AML-193 (cell line): ENCODE measurements at places on chromosomes 2 and 18.

DNA sequence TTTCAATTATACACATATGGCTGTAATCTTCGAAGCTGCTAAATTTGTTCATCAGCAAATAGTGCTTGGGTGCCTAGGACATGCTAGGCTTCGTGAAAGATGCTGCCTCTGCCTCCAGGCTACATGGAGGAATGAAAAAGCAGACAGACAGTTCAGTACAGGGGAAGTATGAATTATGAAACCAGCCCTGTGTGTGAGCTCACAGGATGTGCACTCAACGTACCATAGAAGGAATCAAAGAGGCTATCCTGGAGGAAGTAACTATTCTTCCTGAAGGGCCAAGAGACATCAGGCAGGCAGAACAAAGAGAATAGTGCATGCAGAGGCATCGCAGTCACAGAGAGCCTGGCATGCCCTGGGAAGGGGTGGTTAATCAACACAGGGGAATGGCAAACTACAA, 61.4 kb downstream of the DYM start:
- DNase-seq, result peak; percentile 83

DNA sequence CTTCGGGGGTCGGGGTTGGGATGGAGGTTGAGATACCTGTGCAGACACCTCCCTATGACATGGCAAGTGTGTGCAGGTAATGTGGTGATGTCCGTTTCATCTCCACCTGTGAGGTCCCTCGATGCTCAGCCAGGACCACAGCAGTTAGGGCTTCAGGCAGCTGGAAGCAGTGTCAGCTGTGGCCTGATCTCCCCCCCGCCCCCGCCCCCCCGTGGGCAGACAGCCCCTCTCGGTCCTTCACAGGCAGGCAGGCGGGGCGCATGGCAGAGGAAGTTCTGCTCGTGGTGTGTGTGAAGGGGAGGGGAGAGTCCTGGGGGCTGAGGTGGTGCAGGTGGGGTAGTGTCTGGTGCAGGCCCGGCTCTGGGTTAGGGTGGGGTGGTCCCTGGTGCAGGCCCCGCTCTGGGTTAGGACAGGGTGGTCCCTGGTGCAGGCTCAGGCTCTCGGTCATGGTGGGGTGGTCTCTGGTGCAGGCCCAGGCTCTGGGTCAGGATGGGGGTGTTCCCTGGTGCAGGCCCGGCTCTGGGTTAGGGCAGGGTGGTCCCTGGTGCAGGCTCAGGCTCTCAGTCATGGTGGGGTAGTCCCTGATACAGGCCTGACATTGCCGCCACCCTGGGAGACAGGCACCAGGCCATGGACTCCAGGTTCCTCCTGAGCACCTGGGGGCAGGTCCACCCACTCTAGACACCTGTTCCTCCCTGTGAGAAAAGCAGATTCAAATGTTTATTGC, 94.3 kb downstream of the NFATC1 start:
- DNase-seq, result no peak

DNA sequence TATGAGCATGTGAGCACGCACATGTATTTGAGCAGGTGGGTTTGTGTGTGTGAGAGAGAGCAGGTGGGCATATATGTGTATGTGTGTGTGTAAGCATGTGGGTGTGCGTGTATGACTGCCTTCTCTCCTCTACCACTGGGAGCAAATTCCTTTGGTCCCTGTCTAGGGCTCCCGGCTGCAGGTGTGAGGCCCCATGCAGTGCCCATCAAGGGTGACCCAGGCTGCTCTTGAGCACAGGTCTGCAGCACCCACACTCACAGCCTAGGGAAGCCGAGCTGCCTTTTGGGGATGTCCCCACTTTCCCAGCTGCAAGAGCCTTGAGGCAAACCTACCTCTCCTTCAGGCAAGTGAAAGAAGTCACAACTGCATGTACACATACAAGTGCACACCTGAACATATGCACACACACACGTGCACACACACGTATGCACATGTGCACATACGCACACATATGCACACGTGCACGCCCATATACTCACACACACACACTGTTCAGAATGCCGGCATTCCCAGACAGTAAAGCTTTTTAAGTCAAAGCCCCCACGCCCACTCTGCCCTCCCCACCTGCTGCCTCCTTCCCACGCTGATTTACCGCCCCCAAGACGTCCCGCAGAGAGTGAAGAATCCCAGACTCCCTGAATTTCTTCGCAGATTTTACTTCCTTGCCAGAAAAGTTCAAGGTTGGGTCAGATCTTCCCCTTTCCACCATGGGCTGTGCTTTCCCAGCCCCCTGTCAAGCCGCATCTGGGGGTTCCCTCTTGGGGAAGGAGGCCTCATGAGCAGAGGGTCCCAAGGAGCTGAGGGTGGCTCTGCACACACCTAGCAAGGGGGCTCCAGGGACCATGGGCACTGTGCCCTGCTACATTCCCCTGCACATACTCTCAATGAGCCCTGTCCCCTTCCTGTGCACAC, 170.6 kb downstream of the TWIST2 start:
- DNase-seq, result no peak

- no peak for DNase-seq
Observed at GRCh38 chr2:214737188-214737587, 72.3 kb downstream of the BARD1 start.

DNA sequence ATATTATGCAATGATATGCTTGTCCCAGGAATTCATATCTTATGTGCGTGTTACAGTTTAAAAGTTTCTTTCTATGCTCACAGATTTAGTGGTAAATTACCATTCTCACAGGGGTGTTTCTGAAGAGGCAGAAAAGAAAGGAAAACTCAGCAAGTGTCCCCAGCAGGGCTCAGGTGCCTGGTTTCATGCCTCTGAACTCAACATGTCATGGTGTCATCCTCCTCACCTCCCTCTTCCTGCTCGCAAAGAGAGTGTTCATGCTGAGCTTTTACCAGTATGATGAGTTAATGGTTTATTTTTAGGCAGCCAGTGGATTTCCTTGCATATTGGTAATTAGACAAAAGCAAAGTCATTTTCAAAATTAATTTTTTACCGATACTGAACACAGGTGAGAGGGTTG, 492.9 kb upstream of the ZEB2 start:
- DNase-seq, result no peak

DNA sequence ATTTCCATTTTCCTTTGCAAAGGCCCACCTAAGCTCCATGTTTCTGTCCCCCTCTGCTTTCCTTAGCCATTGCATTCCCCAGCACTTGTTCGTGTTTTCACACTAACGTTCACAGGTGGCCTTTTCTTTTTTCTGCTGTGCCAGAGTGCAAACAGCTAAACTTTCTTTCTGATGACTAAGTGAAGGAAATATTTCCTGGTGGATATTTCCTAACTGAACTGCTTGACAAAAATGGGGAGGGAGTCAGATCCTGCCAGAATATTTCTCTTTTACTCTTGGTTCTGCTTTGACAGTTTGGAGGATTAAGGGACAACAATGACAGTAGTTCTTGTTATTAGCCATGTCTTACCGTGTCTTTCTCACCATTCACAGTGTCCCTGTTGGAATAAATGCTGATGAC, 344.0 kb downstream of the ARHGAP15 start:
- DNase-seq, result no peak

- no peak for DNase-seq
Observed at GRCh38 chr2:152537081-152537651, 180.1 kb downstream of the PRPF40A start.

DNA sequence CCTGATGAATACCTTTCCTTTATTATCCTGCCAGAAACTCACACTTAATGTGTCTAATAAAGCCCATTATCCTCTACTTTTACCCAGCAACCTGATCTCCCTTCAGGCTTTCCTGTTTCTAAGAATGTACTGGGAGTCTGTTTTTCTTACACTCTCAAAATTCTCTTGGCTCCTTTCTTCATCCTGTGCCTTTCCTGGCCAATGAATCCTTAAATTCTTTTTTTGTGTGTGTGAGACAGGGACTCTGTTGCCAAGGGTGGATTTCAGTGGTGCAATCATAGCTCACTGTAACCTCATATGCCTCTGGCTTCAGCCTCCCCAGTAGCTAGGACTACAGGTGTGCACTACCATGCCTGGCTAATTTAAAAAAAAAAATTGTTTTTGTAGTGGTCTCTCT, 72.7 kb downstream of the MAP2 start:
- no peak for DNase-seq

GRCh38 chr2:219221957-219222518, 3.3 kb upstream of the ABCB6 start:
- DNase-seq, result no peak

- no peak for DNase-seq
Observed at GRCh38 chr2:51760441-51760840, 728.5 kb upstream of the NRXN1 start.

DNA sequence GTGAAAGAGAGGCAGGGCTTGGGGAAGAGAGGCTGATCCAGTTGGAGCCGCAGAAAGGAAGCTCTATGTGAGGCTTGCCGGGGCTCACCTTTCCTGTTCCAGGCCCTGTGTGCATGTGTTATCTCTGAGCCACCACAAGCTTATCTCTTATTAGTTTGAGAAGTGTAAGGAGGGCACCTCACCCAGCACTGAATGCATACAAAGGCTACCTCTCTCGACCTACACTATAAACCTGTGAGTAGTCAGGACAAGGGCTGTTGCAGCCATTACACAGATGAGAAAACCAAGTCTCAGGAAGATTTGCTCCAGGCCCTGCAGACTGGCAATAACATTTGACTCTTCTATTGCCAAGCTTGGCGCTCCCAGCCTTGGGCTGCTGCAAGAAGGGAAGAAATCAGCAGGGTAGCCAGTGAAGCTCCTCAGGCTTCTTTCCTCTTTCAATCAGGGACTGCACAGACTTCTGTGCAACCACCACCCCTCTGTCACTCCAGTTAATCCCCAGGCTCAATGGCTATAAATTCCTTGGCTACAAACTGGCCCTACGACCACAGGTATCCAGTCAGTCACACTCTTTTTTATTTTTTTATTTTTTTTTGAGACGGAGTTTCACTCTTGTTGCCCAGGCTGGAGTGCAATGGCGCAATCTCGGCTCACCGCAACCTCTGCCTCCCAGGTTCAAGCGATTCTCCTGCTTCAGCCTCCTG, 73.8 kb downstream of the CLHC1 start:
- no peak for DNase-seq

- DNase-seq, result no peak
Observed at GRCh38 chr18:67813380-67814028, 297.0 kb upstream of the DSEL start.

- DNase-seq, result peak; percentile 43
Observed at GRCh38 chr2:215728504-215729065, 284.8 kb downstream of the MREG start.

- DNase-seq, result no peak
Observed at GRCh38 chr2:240884745-240885144, 11.2 kb downstream of the MAB21L4 start.

GRCh38 chr2:147679191-147679954, 165.5 kb upstream of the ACVR2A start:
- no peak for DNase-seq

DNA sequence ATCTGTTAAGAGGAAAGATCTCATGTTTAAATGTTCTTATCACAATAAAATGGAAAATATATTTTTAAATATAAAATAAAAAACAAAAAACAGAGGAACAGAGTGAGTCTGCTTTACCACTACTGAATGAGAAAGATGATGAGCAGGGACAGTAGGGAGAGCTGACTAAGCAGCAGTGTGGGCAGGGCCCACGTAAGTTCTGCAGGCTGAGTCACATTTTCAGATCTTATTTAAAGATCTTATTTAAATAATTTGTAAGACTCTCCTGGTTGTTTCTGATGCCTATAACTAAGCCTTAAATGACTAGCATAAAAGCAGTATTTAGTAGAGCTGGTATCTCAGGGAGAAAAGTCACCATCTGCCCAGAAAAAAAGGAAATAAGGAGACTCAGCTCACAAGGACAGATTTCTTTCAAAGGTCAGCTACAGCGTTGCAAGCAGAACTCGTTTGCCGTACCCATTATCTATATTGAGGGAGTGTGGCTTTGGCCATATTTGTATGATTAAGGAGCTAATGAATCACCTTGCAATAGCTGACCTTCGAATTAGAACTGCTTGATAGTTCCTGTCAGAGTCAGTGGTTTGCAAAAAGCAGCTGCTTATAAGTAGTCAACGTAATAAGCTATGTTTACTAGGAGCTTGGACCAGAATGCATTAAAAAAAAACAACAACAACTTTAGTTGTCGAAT, 322.1 kb upstream of the CHAC2 start:
- no peak for DNase-seq

DNA sequence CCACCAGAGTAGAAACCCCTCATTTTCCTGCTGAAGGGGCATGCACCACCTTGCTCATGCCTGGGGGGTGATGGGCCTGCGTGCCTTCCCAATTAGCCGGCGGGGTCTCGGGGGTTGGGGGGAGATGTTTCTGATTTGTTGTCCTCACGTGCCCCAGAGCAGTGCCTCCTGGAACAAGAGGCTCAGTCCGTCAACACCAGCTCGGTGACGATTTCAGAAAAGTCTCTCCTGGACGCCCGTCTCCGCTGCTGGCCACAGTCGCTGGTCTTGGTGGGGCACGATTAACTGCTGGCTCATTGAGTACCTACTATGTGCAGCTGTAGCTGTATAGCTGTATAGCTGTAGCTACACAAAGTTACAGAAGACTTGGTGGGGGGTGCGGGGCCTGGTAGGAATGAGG, 4.4 kb downstream of the ACKR3 start:
- DNase-seq, result no peak

DNA sequence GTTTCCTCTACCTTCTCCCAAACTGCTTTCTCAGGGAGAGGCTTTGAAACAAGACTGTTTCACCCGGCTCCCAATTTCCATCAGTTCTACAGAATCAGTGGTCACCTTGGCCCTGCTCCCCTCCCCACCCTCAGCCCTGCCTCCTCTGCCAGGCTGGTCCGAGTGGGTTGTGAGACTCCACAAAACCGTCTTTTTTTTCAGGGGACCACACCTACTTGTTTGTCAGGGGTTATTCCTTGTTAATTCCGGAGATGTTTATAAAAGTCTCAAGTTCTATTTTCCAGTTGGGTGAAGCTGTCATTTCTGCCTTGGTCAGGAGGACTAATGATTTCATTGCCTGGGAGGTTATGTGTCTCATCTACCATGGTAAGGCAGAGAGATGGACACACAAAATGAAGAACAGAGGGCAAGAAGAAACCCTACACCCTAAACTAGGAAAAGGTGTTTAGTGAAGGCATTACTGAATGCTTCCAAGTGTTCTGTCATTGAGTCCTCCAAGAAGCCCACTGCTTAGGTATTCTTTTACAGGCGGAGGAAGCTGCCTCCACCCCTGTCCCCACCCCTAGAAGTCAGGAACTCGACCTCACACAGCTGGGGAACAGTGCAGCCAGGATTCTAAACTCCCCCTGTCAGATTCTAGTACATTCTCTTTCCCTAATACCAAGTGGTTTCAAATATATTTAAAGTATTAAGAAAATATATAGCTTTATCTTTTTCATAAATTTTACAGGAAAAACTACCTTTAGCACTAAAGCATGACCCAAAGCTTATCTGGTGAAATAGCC, 46.3 kb downstream of the COPS8 start:
- DNase-seq, result no peak

GRCh38 chr2:240229603-240230235, 89.3 kb upstream of the OTOS start:
- no peak for DNase-seq

DNA sequence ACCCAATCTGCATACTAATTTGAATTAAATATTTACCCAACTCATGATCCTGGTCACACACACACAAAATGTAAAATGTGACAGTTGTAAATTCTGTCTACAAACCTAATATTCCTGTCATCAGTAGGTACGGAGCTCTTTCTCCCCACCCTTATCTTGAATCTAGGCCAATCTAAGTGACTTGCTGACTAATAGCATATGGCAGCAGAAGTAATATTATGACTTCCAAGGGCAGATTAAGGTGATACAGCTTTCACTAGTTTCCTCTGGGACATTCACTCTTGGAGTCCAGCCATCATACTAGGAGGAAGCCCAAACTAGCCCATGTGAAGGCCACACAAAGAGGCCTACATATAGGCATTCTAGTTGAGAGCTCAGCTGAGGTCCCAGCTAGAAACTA, 89.4 kb downstream of the TMEM131 start:
- no peak for DNase-seq

- no peak for DNase-seq
Observed at GRCh38 chr2:177118636-177119035, 94.0 kb upstream of the HNRNPA3 start.
